ENCODE measurements at places on chromosomes 6 and 20.
A peak's percentile ranks its signal among the peaks of the same experiment; 100 is the strongest.

GRCh38 chr6:89454300-89454699 lies 21.3 kb downstream of the ANKRD6 start:
- no peak for DNase-seq

DNA sequence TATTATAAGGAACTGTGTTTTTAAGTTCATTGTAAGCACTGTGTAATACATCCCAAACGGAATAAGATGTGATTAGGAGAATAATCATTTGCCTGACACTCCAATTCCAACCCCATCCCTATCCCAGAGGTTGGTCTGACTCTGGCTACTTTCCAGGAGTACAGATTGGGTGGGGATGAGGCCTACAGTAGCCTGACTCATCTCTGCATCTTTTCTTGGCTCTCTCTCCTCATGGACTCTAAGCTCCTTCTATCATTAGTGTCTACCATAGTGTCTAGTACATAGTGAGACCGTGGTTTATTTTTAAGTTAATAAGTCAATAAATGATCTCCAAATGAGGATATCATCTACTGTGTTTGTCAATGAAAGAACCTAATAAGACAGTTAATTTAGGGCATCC lies 92.2 kb upstream of the CNKSR3 start:
- DNase-seq = no peak

DNA sequence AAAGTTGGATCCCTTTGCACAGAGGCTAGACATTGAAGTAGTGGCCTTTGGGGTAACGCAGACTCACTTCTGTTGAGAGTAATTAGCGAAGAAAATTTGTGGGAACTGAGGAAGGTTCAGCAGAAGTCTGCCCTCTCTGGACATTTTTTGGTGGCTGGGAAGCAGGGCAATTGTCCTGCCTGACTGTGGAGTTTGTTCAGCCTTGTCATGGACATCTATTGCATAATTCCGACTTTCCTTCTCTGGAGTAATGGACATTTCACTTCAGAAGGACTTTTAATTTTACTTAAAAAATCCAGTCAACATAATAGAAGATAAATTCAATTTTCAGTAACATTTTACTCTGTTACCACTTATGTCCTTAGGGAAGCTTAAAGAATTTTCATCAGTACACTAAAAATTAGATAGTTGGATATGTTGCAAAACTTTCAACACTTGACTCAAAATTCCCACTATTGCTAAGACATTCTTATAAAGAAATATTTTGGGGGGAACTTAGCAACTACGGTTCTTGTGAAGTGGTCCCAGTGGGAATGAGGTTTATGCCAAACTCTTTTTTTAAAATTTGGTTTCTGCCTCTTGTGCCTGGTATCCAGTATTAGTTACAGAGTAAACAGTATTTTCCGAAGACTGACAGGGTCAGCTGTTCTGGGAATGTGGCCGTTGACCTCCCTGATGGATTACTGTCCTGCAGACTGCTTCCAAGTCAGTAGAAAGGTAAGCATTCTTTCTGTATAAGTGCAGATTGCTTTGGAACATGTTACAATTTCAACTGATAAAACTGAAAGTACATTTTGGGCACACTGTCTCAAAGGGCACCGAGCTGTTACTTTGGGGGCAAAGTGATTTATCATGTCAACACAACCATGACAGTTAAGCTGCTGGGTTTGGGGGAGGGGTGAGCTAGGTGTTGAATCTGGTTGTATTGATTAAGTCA lies 100.6 kb upstream of the MLIP start:
- DNase-seq = no peak

DNA sequence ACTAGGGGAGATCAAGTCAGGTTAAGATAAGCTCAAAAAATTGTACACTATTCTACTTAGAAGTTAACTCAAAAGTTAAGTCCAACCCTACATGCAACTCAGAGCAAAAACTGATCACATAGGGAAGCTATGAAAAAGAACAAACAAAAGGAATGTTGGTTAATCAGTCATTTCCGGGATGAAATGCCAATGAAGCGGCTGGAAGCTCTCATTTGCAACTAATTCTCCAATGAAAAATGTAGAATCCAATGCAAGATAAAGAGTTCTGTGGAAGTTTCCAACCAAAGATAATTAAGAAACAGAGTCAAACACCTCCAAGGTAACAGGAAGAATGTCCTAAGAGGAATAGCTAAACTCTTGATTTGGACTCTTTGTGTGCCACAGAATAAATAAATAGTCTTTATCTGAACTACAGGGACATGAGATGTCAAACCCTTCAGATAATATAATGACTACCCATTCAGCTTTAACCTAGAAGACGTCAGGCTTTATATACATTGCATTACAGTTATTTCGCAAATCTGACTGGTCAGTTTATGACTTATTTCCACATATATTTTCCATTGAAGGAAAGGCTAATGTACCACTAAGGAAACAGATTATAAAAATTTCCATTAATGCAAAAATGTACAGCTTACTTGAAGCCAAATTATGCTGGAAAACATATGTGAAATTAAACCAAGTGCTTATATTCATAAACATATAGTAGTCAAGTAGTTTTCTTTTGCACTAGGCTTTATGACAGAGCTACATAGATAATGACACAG lies 48.0 kb upstream of the DST start:
- no peak for DNase-seq

GRCh38 chr6:16762550-16763477 lies 1.6 kb upstream of the ATXN1 start:
- DNase-seq = peak; percentile 50

DNA sequence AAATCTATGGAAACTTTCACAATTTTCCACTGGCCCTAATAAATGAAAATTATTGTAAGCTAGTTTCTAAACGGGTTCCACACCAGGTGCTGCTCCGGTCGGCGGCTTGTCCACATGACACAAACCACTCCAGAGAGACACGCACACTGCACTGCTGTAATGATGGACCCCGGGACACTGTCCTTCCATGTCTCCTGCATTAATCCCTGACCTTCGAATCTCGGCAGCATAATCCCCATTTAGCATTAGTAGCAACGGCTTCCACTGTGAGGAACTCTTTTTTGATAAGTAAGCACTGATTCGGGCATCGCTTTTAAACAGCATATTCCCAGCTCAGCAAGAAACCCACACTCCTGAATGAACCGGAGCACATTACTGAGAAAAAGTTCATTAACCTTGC lies 43.5 kb downstream of the INSM1 start:
- DNase-seq = no peak

DNA sequence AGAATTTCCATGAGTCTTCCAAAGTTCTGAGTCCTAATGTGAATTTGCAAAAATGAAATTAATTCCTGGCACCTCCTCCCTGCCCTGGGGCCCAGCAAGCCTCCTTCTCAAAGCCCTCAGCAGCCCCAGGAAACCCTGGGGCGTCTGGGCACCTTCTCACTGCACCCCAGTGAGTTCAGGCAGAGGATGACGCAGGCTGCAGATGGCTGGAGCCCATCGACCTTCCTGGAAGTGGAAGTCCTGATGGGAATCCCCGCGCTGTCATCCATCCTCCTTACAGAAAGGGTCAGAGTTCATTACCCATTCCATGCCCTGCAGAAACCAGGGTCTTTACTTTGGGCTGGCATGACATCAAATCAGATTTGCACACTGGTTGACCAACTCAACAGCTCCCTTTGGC lies 31.6 kb downstream of the DLL1 start:
- no peak for DNase-seq

- no peak for DNase-seq
Observed at GRCh38 chr6:89008815-89009374, 45.5 kb upstream of the RNGTT start.

DNA sequence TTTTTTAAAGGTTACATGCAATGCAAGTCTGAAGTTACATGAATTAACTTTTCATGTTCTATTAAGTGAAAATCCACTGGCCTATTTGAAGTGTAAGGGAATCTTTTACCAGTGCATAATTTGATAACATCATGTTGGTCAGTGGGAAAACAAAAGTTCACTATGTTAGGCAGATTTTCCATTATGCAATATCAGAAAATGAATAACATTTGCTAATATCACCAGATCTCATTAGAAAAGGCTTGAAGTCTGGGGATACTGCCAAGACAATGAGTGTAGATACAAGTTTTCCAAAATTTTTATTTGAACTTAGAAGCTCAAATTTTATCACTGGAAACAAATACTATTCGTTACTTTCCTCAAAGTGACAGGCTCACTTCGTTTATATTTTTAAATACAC lies 296.4 kb upstream of the CDH4 start:
- no peak for DNase-seq

DNA sequence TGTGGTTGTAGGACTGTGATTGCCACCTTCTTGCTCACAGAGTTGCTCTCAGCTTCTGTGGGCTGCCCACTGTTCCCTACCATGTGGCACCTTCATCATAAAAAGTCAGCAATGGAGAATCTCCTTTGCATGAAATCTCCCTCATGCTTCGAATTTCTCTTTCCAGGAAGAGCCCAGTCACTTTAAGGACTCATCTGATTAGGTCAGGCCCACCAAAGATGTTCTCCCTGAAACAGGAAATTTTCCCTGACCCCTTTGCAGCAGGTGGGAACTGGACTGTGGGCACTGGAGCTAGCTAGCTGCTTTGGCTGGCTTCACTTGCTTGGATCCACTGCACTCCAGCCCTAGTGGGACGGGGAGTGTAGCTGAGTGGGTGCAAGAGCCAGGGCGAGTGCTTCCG lies 47.7 kb upstream of the FAM184A start:
- DNase-seq = no peak

- DNase-seq = peak; percentile 63
Observed at GRCh38 chr20:35248641-35249475, 22.4 kb downstream of the MMP24 start.

GRCh38 chr6:113476937-113477839 lies 380.0 kb upstream of the MARCKS start:
- no peak for DNase-seq

GRCh38 chr6:92582211-92582610 lies 837.1 kb downstream of the EPHA7 start:
- DNase-seq = no peak

DNA sequence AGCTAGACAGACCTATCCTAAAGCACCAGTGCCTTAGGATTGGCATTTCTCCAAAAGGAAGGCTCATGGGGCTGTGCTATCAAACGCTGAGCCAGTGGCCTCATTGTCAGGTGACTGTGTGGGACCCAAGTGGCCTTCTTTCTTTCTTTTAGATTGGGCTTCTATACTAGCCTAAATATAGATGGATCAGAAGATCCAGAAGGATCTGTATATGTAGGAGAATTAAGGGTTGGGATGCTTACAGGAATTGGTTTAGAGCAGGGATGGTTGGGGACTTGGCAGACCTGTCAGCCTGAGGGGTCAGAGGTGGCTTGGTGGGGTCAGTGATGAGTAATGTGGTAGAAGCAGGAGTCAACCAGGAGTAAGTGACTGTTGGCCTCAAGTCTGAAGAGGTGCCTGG lies 14.8 kb downstream of the ABT1 start:
- DNase-seq = no peak

- no peak for DNase-seq
Observed at GRCh38 chr6:36657942-36658544, 20.5 kb upstream of the CDKN1A start.

DNA sequence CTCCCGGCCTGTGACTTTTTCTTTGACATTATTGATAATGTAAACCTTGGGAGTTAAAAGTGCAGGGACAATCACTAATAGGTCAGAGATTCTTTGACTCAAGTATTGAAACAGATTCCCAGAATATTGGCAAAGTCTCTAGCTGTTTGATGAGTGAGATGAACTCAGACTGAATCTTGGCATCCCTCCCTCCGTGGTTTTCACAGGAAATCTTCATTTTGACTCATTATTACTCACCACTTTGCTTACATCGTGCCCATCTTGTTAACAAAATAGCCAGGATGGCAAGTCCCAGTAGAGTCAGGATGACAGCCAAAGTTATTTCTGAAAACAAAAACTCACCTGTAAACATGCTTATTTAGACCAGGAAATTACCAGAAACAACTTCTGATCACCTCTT lies 2.0 kb downstream of the TSBP1 start:
- DNase-seq = no peak

- DNase-seq = no peak
Observed at GRCh38 chr6:12408752-12409151, 118.6 kb downstream of the EDN1 start.

GRCh38 chr6:71124340-71124739 lies 164.3 kb upstream of the OGFRL1 start:
- DNase-seq = no peak

- peak; percentile 65 for DNase-seq
Observed at GRCh38 chr6:169668203-169668847, 33.5 kb downstream of the WDR27 start.

GRCh38 chr6:13234130-13234529 lies 94.2 kb downstream of the TBC1D7 start:
- no peak for DNase-seq

DNA sequence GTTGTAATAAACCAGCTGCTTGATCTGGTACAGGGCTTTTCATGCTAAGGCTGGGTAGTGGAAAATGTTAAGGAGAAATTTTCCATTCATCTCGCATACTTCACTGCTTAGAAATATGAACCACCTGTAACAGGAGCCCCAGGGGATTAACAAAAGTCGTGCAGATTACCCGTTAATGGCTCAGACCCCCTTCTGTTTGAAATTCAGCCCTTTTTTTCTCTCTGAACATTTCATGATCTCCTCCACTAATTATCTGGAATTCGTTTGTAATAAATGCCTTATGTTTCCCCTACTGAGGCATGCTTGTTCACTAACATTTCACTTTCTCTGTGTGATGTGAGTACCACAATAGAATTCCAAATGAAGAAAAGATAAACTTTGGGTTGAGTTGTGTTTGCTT lies 336.4 kb upstream of the HSF2 start:
- no peak for DNase-seq

- DNase-seq = no peak
Observed at GRCh38 chr6:31830886-31831335, 3.4 kb downstream of the HSPA1B start.

DNA sequence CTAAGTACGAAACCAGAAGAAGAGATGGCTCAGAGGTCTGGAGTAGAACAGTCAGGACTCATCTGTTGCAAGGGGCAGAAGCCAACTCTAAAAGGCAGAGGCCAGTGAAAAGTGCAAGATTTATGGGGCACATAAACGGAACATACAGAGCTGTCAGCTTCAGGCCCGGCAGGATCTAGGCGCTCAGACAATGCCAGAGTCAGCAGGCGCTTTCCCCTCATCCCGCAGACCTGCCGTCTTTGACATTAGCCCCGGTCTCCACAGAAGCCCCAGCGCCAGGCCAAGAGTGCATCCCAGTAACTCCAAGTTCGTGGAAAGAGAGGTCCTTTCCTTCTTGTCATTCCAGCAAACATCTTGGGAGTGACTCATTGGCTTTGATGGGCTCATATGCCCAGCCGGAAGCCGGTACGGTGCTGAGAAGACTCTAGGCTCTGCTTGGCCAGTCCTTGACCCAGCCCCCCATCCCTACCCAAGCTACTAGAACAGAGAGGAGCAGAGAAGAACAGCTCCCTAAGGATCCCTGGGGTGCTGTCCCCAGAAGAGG lies 260.9 kb downstream of the TAF4 start:
- DNase-seq = no peak

- peak; percentile 48 for DNase-seq
Observed at GRCh38 chr6:34045771-34046170, 100.1 kb downstream of the GRM4 start.

- no peak for DNase-seq
Observed at GRCh38 chr20:10119336-10119735, 84.5 kb downstream of the ANKEF1 start.

- DNase-seq = peak; percentile 86
Observed at GRCh38 chr6:154593122-154593521, 82.6 kb upstream of the CNKSR3 start.

- no peak for DNase-seq
Observed at GRCh38 chr20:62475772-62476055, at the start of gene GATA5. TSS of gene GATA5 (minus strand) at chr20:62475995. CDS start at chr20:62475521, 474 bp downstream.

All from ELF-1 (cell line).